Stimulated activated CD4-positive, alpha-beta T cell treated with anti-CD3 and anti-CD28 coated beads, Interleukin-4, amount 100 ng/mL, for 4 hours (primary cell): ENCODE measurements at places on chromosomes 11 and 22.

- DNase-seq, result no peak
These were observed 45.7 kb upstream of the AKIP1 start for GRCh38 chr11:8865304-8865703.

- no peak for DNase-seq
These were observed 113.5 kb upstream of the VPREB1 start for GRCh38 chr22:22130953-22131608.

- no peak for DNase-seq
These were observed 53.6 kb downstream of the PITPNB start for GRCh38 chr22:27865496-27865895.

DNA sequence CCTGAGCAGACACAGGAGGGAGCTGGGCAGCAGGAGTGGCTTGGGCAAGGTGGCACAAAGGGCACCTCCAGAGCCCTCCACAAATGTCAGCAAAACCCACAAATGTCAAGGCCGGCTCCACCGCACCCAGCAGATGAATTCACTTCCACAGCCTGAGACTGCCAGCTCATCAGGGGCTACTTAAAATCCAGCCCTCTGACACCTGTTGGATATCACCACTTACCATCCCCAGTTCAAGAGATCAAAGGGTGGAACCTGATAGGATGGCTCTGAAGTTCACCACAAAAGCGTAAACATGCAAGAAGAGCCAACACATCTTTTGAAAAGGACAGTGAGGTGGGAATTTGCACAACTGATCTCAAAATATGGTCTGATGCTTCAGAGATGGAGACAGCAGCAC, 168.6 kb upstream of the GRK3 start:
- DNase-seq, result no peak

DNA sequence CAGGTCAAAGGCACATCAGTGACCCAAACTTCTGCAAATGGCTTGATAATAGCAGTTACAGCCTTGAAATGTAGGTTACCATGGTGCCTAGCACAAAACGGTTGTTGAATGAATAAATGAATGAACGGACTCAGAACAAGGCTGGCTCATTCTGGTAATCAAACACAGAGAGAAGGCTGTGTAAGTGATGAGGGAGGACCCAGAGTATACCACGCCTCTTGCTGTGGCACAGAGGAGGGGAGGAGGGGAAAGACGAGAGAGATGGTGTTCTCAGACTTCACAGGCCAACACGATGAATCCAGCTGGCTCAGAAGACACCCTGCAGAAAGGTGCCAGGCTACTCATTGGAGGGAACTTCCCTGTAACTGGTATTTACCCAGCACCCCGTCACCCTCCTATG, 38.3 kb downstream of the PC start:
- DNase-seq, result no peak

- DNase-seq, result no peak
These were observed 51.4 kb downstream of the SHISAL1 start for GRCh38 chr22:44261164-44261860.

DNA sequence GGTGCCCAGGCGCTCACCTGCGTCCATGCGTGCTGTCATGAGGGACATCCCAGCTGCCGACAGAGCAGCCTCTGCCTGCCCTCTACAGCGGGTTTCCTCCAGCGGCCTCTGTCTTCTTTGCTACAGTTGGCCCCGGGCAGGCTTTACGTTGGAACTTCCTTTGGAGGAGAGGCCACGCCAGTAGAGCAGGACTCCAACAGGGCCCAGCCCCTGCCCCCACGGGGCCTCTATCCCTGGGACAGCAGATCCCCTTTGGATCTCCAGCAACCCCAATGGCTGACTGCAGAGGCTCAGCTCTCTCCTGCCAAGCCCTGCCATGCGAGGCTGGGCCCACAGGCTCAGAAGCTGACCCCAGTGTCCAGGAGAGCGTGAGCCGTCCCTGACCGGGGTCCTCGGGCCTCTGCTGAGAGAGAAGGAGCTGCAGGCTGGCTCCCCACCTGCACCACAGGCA, 12.1 kb downstream of the TRPM5 start:
- no peak for DNase-seq

- no peak for DNase-seq
These were observed 199.3 kb upstream of the ISX start for GRCh38 chr22:34866495-34867131.

- DNase-seq, result no peak
These were observed 1.2 kb downstream of the EPS8L2 start for GRCh38 chr11:706957-707816.
